A549 (cell line): ENCODE measurements at places on chromosomes 11 and 22.

GRCh38 chr22:46436595-46437175, 100.7 kb downstream of the CELSR1 start:
- DNase-seq, result no peak

- no peak for DNase-seq
Observed at GRCh38 chr11:114132944-114133394, 73.5 kb downstream of the ZBTB16 start.

- DNase-seq, result peak; percentile 25
Observed at GRCh38 chr11:36056160-36056751, 112.4 kb downstream of the LDLRAD3 start.

DNA sequence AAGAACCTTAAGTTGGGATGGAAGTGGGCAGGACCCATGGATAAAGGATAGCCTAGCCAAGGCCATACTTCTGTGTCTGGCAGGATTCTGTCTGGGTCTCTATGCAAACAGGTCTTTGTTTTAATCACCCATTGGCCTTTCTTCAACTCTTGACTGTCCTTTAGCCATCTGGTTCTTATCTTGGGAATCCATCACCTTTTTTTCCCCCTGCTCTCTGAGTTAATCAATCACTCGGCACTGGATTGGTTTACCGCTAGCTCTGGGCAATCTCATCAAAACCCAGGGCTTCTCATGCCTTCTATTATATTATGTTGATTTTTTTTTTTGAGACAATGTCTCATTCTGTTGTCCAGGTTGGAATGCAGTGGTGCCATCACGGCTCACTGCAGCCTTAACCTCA, 1.8 kb upstream of the RNF169 start:
- DNase-seq, result no peak

GRCh38 chr22:30640839-30641430, 5.4 kb downstream of the SLC35E4 start:
- no peak for DNase-seq

DNA sequence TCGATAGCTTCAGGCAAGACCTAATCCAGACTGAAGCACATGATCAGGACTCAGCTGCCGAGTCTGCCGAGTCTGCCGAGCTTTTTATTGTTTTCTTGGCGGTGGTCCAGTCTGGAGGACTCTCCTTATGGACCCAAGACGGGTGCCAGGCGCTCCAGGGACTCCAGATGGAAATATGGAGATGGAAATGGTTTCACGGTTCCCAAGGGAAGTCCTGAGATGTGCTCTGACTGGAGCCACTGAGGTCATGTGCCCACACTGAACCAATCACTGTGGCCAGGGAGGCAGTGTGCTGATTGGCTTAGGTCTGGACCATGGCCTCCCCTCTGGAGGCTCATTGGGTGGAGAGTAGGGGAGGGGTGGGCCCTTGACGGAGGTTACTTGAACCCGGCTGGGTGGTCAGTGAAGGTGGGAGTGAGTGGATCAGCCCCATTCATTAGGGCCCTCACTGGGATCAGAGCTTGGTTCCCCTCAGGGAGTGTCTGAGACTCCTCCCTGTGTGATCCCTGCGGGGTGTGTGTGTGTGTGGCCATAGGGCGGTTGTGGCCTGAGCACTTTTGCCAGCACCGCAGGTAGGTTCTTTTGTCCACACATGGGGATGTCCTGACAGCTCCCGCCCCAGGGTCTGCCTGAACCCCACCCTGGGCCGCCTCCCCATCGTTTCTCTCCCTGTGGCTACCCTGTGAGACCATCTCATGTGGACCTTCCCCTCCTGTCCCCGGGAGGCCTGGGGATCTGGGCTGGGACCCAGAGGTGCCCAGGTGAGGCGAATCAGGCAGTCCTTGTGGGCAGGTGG, 14.0 kb downstream of the RPS6KA4 start:
- peak; percentile 90 for DNase-seq

GRCh38 chr11:95891423-95892170, 32.3 kb downstream of the MTMR2 start:
- DNase-seq, result no peak

GRCh38 chr22:25829808-25830777, 88.1 kb downstream of the MYO18B start:
- no peak for DNase-seq
